ENCODE measurements at places on chromosomes 3 and 15.

DNA sequence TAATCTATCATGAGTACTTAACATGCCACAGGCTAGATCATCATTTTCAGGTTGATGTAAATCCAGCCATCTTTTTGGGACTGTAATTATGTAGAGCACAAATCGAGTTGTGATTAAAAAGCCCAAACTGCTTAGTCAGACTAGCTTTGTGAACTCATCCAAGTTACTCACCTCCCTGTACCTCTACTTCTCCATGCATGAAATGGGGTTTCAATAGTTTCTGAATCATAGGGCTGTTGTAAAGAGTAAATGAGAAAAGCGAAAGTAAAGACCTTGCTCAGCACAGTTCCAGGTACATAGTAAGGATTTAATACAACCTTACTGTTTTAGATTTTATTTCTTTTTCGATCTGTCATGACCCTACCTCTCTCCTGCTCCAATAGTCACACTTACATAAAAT, 85.6 kb upstream of the GAP43 start:
- DNase-seq: no peak

- no peak for DNase-seq
Observed at GRCh38 chr15:69562116-69562515, 109.5 kb downstream of the RPLP1 start.

GRCh38 chr3:156356537-156357363, 198.2 kb downstream of the SSR3 start:
- DNase-seq: no peak

DNA sequence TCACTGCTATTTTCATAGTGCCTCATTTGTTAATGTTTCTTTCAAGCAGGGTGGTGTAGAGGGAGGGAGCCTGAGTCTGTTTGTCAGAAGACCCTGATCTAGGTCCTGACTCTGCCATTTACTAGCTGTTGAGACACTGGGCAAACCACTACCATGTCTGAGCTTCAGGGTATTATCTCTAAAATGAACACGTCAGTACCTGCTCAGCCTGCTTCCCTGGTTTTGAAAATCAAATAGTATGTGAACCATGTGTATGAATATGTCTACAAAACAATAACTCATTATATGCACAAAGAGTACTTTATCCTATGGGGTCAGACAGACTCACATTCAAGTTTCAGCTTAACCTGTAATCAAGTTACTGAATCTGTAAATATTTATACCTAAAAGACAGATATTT, 25.1 kb downstream of the SYNPR start:
- DNase-seq: no peak

GRCh38 chr3:82505079-82505756, 743.8 kb upstream of the GBE1 start:
- DNase-seq: no peak

GRCh38 chr3:63936925-63937324, 24.7 kb upstream of the SCAANT1 start:
- DNase-seq: no peak

Data from SW480 (cell line).